Liver (tissue), 10 donors: ENCODE measurements at places on chromosomes 16 and 17. TPM values are rescaled to one million over a fixed set of nuclear protein-coding genes. Genes with fewer than 3 reads are reported as not detected.

DNA sequence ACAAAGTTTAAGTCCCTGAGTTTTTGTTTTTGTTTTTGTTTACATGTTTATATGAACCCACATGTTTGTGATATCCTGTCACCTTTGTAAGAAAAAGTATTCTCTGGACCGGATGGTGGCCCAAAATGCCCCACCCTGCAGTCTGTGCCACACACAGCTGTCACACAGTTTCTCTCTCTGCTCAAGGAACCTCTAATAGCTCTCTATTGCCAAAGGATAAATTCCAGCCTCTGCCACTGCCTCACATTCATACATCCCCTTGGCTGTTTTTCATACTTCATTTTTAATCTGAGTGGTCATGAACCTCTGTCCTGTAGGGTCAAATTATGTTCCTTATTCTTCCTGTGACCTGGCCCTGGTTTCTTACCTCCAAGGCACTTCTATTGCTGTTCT lies 520.3 kb upstream of the CDH5 start:
- H3K4me1 ChIP-seq, result no peaks in the 10 kb centered on the region
- DNase-seq, result no peak
- H3K27ac ChIP-seq, result no peak overlapping the region
- H3K4me3 ChIP-seq, result no peak overlapping the region
- no peaks in the 10 kb centered on the region for H3K36me3 ChIP-seq

- peaks cover 11% of the 10 kb centered on the region for H3K4me1 ChIP-seq
- H3K27me3 ChIP-seq, result peaks cover 14% of the 10 kb centered on the region
- no peak overlapping the region for H3K4me3 ChIP-seq
- no peaks in the 10 kb centered on the region for H3K36me3 ChIP-seq
- no peak overlapping the region for H3K27ac ChIP-seq
Observed at GRCh38 chr17:57365420-57365819, 109.1 kb downstream of the MSI2 start.

- no peak for DNase-seq
- no peaks in the 10 kb centered on the region for H3K27me3 ChIP-seq
- no peak overlapping the region for H3K4me3 ChIP-seq
- H3K36me3 ChIP-seq, result no peaks in the 10 kb centered on the region
- no peaks in the 10 kb centered on the region for H3K4me1 ChIP-seq
Observed at GRCh38 chr16:19241512-19241911, 44.0 kb upstream of the CLEC19A start.

GRCh38 chr16:70410734-70411133 lies 28.2 kb downstream of the ST3GAL2 start:
- no peak overlapping the region for H3K27ac ChIP-seq
- H3K4me1 ChIP-seq, result peaks cover 10% of the 10 kb centered on the region
- H3K36me3 ChIP-seq, result no peaks in the 10 kb centered on the region
- DNase-seq, result no peak
- H3K27me3 ChIP-seq, result no peaks in the 10 kb centered on the region

- no peak overlapping the region for H3K27ac ChIP-seq
- H3K4me1 ChIP-seq, result peaks cover 21% of the 10 kb centered on the region
- no peaks in the 10 kb centered on the region for H3K27me3 ChIP-seq
- DNase-seq, result no peak
- H3K4me3 ChIP-seq, result no peak overlapping the region
Observed at GRCh38 chr17:27904534-27905446, 11.6 kb upstream of the LYRM9 start.

- DNase-seq, result no peak
- H3K27me3 ChIP-seq, result no peaks in the 10 kb centered on the region
- peaks cover 13% of the 10 kb centered on the region for H3K36me3 ChIP-seq
- H3K27ac ChIP-seq, result no peak overlapping the region
Observed at GRCh38 chr16:89113661-89114060, 20.0 kb downstream of the ACSF3 start.

The PDILT gene
- not detected for total RNA-seq

The CDH3 gene
- 0.19 TPM for total RNA-seq

The CCL1 gene
- not detected for total RNA-seq

- no peak overlapping the region for H3K4me3 ChIP-seq
- H3K27me3 ChIP-seq, result no peaks in the 10 kb centered on the region
- DNase-seq, result no peak
- peaks cover 12% of the 10 kb centered on the region for H3K4me1 ChIP-seq
- H3K36me3 ChIP-seq, result peaks cover 2% of the 10 kb centered on the region
Observed at GRCh38 chr16:730666-731509, 4.0 kb downstream of the HAGHL start.

- no peak overlapping the region for H3K4me3 ChIP-seq
- H3K27ac ChIP-seq, result no peak overlapping the region
- H3K4me1 ChIP-seq, result no peaks in the 10 kb centered on the region
Observed at GRCh38 chr17:40516581-40517285, 15.3 kb upstream of the TNS4 start.

GRCh38 chr16:68921637-68922036 lies 78.3 kb downstream of the TANGO6 start:
- H3K27ac ChIP-seq, result no peak overlapping the region
- H3K4me1 ChIP-seq, result peaks cover 4% of the 10 kb centered on the region
- no peak overlapping the region for H3K4me3 ChIP-seq
- no peaks in the 10 kb centered on the region for H3K27me3 ChIP-seq
- H3K36me3 ChIP-seq, result peaks cover 17% of the 10 kb centered on the region
- no peak for DNase-seq

DNA sequence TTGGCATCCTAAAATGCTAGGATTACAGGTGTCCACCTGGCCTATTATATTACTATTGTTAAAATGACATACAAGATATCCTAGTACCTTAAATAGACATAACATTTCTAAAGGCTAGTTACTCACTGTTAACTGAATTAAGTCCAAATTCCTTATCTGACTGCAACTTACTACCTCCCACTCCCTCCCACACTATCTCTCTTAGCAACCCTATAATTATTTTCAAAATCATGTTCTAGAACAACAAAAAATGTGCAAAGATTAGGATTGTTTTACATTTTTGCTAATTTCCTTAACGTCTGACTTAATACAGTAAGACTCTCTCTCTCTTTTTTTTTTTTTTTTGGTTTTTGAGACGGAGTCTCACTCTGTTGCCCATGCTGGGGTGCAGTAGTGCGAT lies 2.2 kb upstream of the ATF7IP2 start:
- no peak overlapping the region for H3K27ac ChIP-seq
- H3K4me3 ChIP-seq, result no peak overlapping the region
- no peaks in the 10 kb centered on the region for H3K36me3 ChIP-seq
- no peak for DNase-seq
- H3K27me3 ChIP-seq, result no peaks in the 10 kb centered on the region
- H3K4me1 ChIP-seq, result peaks cover under 1% of the 10 kb centered on the region

DNA sequence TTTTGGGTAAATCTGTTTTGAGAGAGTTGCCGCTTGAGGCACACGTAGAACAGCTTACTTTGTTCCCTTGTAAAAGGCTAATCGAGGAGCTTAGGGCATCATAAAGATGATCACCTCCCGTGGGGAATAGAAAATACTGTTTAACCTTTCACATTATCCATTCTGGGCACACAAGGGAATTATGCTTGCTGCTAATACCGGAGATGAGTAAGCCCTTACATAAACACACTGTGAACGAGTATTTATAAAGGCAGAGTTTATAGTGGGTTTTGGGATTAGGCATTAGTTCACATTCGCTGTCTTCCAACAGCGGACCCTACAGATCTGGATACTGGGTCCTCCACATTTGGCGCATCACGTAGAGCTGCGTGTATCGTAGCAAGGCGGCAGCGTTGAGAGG lies 51.2 kb upstream of the CNTNAP4 start:
- no peaks in the 10 kb centered on the region for H3K36me3 ChIP-seq
- H3K4me3 ChIP-seq, result no peak overlapping the region
- no peaks in the 10 kb centered on the region for H3K27me3 ChIP-seq

- H3K4me3 ChIP-seq, result no peak overlapping the region
- no peaks in the 10 kb centered on the region for H3K4me1 ChIP-seq
- H3K36me3 ChIP-seq, result no peaks in the 10 kb centered on the region
- H3K27ac ChIP-seq, result no peak overlapping the region
- H3K27me3 ChIP-seq, result no peaks in the 10 kb centered on the region
- no peak for DNase-seq
Observed at GRCh38 chr16:53924331-53925106, 220.6 kb downstream of the FTO start.

The CEP131 gene
- total RNA-seq, result 6.3 TPM

The FSCN2 gene
- total RNA-seq, result 0.09 TPM

GRCh38 chr17:1083451-1084187 lies 86.7 kb downstream of the TIMM22 start:
- DNase-seq, result no peak
- H3K27me3 ChIP-seq, result no peaks in the 10 kb centered on the region
- H3K27ac ChIP-seq, result no peak overlapping the region
- no peak overlapping the region for H3K4me3 ChIP-seq

The ELOB gene
- total RNA-seq, result 395 TPM

DNA sequence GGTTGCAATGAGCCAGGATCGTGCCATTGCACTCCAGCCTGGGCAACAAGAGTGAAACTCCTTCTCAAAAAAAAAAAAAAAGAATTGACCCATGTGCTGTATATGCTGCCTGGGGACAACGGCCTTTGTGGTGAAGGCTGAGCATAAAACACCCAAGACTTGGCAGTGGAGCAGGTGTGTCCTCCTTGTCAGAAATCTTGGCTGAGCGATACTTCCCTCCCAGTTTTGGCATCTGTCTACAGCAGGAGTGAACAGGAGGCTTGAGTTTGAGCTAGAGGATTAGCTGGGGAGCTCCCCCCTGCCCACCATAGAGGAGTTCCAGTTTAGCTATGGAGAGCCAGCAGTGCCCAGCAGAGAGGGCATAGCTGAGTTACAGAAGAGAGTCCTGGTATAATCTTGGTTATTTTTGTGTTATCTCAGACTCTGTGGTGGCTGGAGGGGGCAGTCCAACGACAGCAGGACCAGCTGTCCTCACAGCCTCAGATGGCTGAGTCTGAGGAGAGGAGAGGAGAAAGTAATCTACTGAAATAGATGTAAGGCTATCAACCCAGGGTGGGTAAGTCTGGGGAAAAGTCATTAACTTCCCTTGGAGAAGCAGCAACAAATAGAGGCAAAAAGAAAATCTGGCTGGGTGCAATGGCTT lies 18.4 kb downstream of the SP2 start:
- H3K36me3 ChIP-seq, result peaks cover 6% of the 10 kb centered on the region
- H3K4me3 ChIP-seq, result no peak overlapping the region
- no peak overlapping the region for H3K27ac ChIP-seq
- DNase-seq, result no peak
- no peaks in the 10 kb centered on the region for H3K4me1 ChIP-seq
- no peaks in the 10 kb centered on the region for H3K27me3 ChIP-seq

The QRICH2 gene
- 6.1 TPM for total RNA-seq

- H3K4me1 ChIP-seq, result peaks cover 2% of the 10 kb centered on the region
- H3K36me3 ChIP-seq, result no peaks in the 10 kb centered on the region
- H3K27me3 ChIP-seq, result no peaks in the 10 kb centered on the region
- H3K27ac ChIP-seq, result no peak overlapping the region
- DNase-seq, result no peak
- no peak overlapping the region for H3K4me3 ChIP-seq
Observed at GRCh38 chr17:57274162-57274561, 17.8 kb downstream of the MSI2 start.

- DNase-seq, result no peak
- peaks cover 9% of the 10 kb centered on the region for H3K4me1 ChIP-seq
- H3K27me3 ChIP-seq, result no peaks in the 10 kb centered on the region
- no peak overlapping the region for H3K27ac ChIP-seq
Observed at GRCh38 chr17:3968015-3968414, 3.8 kb upstream of the ATP2A3 start.

- H3K4me1 ChIP-seq, result peaks cover 4% of the 10 kb centered on the region
- H3K4me3 ChIP-seq, result no peak overlapping the region
- no peak for DNase-seq
- no peak overlapping the region for H3K27ac ChIP-seq
- peaks cover 6% of the 10 kb centered on the region for H3K36me3 ChIP-seq
Observed at GRCh38 chr17:4087911-4088693, 54.7 kb downstream of the ZZEF1 start.

- no peak for DNase-seq
- H3K36me3 ChIP-seq, result peaks cover 3% of the 10 kb centered on the region
- no peak overlapping the region for H3K4me3 ChIP-seq
- H3K27me3 ChIP-seq, result no peaks in the 10 kb centered on the region
Observed at GRCh38 chr17:2624292-2624731, 30.9 kb downstream of the PAFAH1B1 start.

The TMEM88 gene
- 4.0 TPM for total RNA-seq

The KRTAP2-2 gene
- not detected for total RNA-seq
